ENCODE measurements at places on chromosomes 1 and 21. TPM values are rescaled to one million over a fixed set of nuclear protein-coding genes. Genes with fewer than 3 reads are reported as not detected.

Gene CFHR1
- total RNA-seq = not detected

GRCh38 chr21:27393726-27394125, 426.8 kb upstream of the ADAMTS5 start:
- no peak overlapping the region for H3K4me3 ChIP-seq
- DNase-seq = no peak
- H3K36me3 ChIP-seq = no peaks in the 10 kb centered on the region

DNA sequence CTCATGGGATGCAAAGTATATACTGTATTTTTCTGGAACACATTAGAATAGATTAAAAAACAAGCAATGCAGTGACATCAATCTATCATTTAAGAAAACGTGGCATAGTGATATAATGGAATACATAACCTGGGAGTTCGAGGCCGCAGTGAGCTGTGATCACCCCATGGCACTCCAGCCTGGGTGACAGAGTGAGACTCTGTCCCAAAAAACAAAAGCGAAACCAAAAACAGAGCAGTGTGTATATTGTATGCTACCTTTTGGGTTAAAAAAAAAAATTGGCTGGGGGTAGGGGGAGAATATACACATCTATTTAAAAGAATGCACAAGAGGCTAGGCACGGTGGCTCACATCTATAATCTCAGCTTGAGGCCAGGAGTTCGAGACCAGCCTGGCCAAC, 13.5 kb downstream of the SLC2A1 start:
- no peak for DNase-seq
- peaks cover 95% of the 10 kb centered on the region for H3K4me1 ChIP-seq
- peak overlapping the region; percentile 54 for H3K4me3 ChIP-seq

Gene TNFRSF4
- total RNA-seq = 8.1 TPM

All from activated CD8-positive, alpha-beta memory T cell treated with anti-CD3 and anti-CD28 coated beads, Interleukin-2, amount 10 ng/mL, durations not matched to agents 7 days and 5 days (primary cell).